ENCODE measurements at places on chromosomes 16 and 17.

- DNase-seq = no peak
These were observed 1.6 kb downstream of the TELO2 start for GRCh38 chr16:1494711-1495110.

- DNase-seq = no peak
These were observed 38.8 kb downstream of the RPGRIP1L start for GRCh38 chr16:53664724-53665345.

DNA sequence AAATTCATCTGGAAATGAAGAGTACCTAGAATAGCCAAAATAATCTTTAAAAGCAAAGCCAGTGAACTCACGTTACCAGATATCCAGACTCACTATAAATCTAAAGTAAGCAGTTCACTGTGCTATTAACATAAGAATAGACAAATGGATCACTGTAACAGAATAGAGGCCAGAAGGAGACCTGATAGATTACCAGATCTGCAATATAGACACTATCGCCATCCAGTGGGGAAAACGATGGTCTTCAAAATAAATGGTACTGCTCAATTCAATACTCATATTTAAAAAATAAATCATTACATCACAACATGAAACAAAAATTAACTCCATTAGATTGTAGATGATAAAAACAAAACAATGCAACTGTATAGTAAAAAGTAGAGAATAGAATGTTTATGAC lies 158.6 kb upstream of the CDH8 start:
- DNase-seq = no peak

DNA sequence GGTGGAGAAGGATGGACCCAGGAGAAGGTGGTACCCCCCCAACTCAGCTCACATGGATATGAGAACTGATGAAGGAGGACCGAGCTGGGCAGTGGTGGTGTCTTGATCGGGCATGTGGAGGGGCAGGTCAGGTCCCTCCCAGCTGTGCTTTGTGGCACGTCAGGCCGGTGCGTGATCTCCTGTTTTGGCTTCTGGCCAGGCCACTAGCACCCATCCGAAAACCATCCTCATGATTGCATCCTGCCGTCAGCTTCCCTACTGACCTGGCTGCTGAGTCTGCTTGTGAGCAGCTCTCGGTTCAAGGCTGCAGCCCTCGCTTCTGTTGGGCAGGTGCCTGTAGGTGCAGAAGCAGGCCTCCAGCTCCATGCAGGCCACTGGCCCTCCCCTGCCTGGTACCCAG lies 53.1 kb downstream of the PLD6 start:
- no peak for DNase-seq

GRCh38 chr17:74860872-74861661 lies 1.4 kb upstream of the GRIN2C start:
- DNase-seq = no peak

DNA sequence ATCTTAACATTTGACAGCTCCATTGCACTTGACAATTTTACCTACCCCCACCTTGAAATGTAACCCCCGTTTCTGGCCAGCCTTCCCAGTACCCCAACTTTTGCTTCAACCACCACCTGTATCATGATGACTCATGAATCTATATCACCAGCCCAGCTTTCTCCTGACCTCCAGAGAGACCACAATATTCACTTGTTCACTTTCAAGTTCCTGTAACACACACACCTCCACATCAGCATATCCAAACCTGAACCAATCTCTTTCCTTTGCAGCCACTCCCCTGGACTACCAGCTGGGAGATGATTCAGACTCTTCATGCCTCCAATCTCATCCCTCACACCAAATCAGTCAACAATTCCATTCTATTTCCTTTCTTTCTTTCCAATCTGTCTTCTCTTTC lies 8.0 kb downstream of the SMG6 start:
- DNase-seq = no peak

DNA sequence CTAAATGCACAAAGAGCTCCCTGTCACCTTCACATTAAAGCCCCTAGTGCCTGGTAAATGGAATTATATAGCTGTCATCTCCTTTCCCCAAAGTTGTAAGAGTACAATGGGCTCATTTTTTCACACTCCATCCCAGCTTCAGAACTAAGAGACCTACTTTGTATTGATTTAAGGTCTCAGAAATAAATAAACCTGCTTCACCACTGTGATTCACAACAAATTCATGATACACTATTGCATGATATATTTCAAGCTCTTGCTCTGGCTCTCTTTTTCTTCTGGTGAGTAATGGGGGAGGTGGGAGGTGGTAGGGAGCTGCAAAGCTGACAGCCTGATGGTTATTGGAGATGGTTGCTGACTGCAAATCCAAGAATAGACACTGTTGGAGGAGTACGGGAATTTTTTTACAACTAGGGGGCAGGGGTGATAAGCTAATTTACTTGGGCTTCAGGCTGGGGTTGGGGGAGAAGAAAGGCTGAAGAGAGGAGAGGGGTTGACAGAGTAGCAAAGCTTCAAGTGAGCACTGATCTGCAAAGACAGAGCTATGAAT lies 189.9 kb downstream of the AATF start:
- no peak for DNase-seq

- DNase-seq = no peak
These were observed 602.1 kb upstream of the GOT2 start for GRCh38 chr16:59336136-59336695.

- no peak for DNase-seq
These were observed 409.7 kb downstream of the SNX29 start for GRCh38 chr16:12386192-12386591.

- DNase-seq = no peak
These were observed 64.4 kb upstream of the TBX2 start for GRCh38 chr17:61335105-61335844.

DNA sequence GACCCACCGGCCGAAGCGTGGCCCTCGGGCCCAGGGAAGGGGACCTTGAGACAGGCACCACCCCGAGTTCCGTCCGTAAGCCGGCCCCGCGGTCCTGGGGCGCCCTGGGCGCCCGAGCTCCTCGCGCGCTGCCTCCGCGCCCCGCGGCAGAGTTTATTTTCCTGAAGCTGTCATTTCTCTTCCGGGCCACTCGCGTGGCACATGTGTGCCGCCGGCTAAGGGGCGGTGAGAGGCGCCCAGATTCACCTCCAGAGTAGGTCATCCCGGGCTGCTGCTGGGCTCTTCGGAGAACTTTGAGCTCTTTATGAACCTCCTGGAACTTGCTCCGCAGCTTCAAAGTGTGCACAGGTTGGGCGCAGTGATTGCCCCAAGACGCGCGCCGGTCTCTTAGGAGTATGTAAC lies 489 bp downstream of the ZC3H18 start:
- DNase-seq = no peak

GRCh38 chr17:6755731-6756184 lies at the start of gene XAF1:
Gene XAF1, plus strand, starts transcription at chr17:6756046. Its CDS starts 33 bp downstream, at chr17:6756079.
- DNase-seq = no peak

DNA sequence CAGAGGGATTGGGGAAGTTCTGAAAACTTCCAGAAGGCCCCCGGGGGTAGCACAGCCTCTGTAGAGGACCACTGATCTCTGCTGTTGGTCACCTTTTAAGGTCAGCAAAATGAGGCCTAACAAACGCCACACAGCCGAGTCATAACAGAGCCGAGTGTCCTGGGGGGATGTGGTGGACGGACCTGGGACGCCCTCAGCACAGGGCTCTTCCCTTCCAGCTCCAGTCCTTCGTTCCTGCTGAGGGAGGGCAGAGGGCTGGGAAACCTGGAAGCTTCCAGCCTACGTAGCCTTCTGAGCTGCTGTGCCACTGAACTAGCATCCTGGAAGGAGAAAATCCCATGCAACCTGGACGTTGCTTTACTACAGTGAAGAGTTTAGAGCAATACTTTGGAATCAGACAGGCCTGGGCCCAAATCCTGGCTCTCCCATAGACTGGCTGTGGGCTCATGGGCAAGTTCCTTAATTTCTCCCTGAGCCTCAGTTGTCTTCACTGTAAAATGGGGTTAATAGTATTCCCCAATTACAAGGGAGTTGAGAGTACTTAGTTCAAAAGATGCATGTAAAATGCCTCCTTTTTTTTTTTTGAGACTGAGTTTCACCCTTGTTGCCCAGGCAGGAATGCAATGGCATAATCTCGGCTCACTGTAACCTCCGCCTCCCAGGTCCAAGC lies 34.4 kb upstream of the ZCCHC14 start:
- no peak for DNase-seq

DNA sequence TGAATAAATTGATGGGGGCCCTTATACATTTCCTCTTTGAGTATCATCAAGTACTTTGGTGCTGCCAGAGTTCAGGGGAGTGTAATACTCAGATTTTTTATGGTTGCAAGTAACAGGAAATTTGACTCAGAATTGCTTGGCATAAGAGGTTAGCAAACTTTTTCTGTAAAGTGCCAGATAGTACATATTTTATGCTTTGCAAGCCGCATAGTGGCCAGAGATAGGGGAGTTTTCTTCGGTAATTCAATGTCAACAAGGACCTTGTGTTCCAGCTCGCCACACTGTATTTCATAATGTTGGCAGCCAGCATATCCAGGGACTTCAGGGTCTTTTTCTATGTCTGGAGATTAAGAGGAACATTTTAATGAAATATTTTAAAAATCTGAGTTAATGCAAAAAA lies 51.0 kb upstream of the MARCHF10 start:
- no peak for DNase-seq

- no peak for DNase-seq
These were observed 2.0 kb upstream of the TMEM92 start for GRCh38 chr17:50272246-50272645.

- DNase-seq = no peak
These were observed 46.5 kb downstream of the IRX5 start for GRCh38 chr16:54977211-54977610.

GRCh38 chr16:78290872-78291591 lies 191.6 kb downstream of the WWOX start:
- DNase-seq = no peak

DNA sequence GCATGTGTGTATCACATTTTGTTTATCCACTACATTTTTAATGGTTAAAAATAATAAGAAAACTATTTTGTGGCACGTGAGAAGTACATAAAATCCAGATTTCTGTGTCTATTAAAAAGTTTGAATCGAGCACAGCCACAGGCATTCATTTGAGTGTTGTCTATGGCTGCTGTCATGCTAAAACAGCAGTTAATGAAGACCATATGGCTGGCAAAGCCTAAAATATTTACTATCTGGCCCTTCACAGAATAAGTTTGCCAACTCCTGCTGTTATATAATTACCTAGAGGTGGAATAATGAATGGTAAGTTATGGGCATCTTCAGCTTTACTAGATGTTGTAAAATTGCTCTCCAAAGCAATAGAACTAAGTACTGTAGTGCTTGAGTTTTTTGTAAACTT lies 30.5 kb downstream of the TMEM98 start:
- no peak for DNase-seq

GRCh38 chr17:78946631-78947030 lies 21.4 kb upstream of the TIMP2 start:
- DNase-seq = no peak

DNA sequence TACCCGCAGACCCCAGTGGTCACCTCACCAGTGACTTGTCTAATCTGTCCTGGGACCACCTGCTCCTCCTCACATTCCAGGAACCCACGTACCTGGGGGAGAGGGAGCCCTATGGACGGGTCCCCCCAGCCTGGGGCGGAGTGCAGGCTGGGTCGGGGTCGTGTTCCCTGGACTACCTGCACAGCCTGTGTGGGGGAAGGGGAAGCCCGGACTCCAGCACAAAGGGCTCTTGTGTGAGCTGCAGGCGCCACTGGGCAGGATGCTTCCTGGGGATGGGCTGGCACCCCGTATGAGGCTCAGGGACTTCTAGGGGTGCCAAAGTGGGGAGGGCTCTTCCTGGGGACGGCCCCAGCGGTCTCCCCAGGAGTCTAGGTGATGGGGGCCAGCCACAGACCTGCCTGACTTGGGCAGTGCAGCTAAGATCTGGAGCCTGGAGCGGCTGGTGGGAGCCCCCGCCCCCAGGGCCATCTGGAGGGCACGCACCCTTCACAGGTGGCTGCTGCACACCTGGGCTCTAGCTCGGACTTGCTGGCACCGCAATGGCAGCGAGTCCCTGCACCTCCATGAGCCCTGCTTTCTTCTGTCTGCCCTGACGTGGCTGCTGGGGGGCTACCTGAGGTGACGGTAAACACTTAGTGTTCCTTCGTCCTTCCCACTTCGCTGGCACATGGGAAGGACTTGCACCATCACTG lies 7.5 kb downstream of the VASN start:
- DNase-seq = no peak

GRCh38 chr16:24993722-24994686 lies 21.2 kb downstream of the ARHGAP17 start:
- no peak for DNase-seq

DNA sequence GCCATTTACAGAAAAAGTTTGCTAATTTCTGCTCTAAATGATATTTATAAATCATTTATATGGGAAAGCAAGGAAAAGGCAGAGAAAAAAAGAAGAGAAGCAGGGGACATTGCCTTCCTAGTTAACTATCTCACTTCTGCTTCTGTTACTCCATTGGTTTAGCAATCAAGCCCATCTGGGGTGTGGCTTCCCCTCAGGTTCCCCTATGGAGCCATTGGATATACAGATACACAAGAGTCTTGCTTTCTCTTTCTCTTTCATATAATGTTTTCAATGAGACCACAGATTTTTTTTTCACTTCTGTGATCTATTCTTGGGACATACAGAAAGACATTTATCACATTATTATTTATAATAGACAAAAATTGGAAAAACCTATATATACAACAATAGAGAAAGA lies 105.6 kb upstream of the TOM1L1 start:
- DNase-seq = no peak

DNA sequence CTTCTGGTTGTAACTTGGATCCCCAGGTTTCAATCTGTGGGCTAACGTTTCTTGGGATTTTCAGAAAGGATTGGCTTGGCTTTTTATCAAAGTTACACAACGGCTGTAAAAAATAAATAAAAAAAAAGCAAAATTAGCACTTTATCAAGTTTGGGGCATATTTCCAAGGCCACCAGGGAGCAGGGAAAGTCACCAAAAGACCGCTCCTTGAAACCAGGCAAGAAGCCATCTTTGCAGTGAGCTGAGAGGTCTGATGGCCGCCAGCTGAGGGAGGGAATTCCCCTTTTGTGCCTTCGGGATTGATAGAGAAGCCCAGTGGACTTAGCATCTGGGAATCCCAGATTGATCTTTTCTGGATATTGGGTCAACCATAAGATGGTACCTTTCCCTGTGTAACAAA lies 192.2 kb downstream of the WWOX start:
- no peak for DNase-seq

DNA sequence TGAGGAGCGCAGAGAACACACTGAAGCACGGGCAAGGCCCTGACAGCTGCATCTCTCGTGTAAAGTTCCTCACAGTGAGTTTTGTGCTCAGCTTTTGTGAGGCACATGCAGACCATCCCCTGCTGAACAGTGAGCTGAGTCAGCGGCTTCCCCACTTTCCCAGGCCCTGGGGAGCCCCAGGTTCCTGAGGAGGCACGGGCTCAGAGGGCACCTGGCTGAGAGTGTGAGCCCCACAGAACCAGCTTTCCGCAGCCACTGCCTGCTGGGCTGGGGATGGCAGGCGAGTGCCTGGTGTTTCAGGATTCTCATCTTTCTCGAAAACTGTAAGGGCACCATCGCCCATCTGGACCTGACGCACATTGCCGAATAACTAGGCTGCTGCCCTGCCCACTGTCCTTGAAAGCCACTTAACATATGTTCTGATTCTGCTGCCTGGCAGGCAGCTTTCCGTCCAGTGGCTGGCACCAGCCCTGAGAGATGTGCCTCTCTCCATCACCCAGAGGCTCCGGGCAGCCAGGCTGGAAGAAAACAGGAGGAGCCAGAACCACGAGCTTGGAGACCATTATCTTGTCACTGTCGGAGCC lies 266.7 kb upstream of the FOXF1 start:
- no peak for DNase-seq

- DNase-seq = no peak
These were observed 17.4 kb upstream of the ICAM2 start for GRCh38 chr17:64037802-64038201.

- DNase-seq = no peak
These were observed 3.7 kb upstream of the ERN1 start for GRCh38 chr17:64133546-64134215.

- no peak for DNase-seq
These were observed 3.4 kb upstream of the RASD1 start for GRCh38 chr17:17499402-17500145.

Data from hypothalamus (tissue), 51 donors.